Sciatic nerve (tissue), 2 donors: ENCODE measurements at places on chromosomes 5 and 9. TPM values are rescaled to one million over a fixed set of nuclear protein-coding genes. Genes with fewer than 3 reads are reported as not detected.

The C1QTNF2 gene
- 4.9 TPM for total RNA-seq

The ITK gene
- total RNA-seq = 4.8 TPM

The BTNL3 gene
- not detected for total RNA-seq

The SHOC1 gene
- total RNA-seq = not detected

The PCDHGB7 gene
- 18.9 TPM for total RNA-seq

The CTNND2 gene
- 10.1 TPM for total RNA-seq

The LRRC19 gene
- total RNA-seq = not detected

The SNCB gene
- total RNA-seq = not detected

The CCDC192 gene
- 1.2 TPM for total RNA-seq

The PCDHGC5 gene
- 3.8 TPM for total RNA-seq

The QRFP gene
- total RNA-seq = not detected

The SLC25A2 gene
- 1.4 TPM for total RNA-seq

The OGN gene
- total RNA-seq = 71.7 TPM

The PTGER4 gene
- 17.1 TPM for total RNA-seq

The CATSPER3 gene
- 0.80 TPM for total RNA-seq

The ZNF883 gene
- total RNA-seq = 3.6 TPM

The RGS7BP gene
- 0.67 TPM for total RNA-seq

The ARHGEF39 gene
- total RNA-seq = not detected

The KCNMB1 gene
- 1.4 TPM for total RNA-seq

The PJA2 gene
- 143 TPM for total RNA-seq

The FAM221B gene
- total RNA-seq = not detected

The MCCC2 gene
- 25.3 TPM for total RNA-seq

The SMU1 gene
- total RNA-seq = 23.8 TPM

The KCNV2 gene
- not detected for total RNA-seq

The C1QTNF3 gene
- total RNA-seq = 11.7 TPM

The NSG2 gene
- total RNA-seq = not detected

The FPGS gene
- 69.7 TPM for total RNA-seq

The IL3 gene
- total RNA-seq = not detected

The PTGDS gene
- 1,668 TPM for total RNA-seq

The CFAP90 gene
- 0.36 TPM for total RNA-seq

The FGF1 gene
- 316 TPM for total RNA-seq

The SPINK13 gene
- not detected for total RNA-seq

The FAM151B gene
- 3.9 TPM for total RNA-seq

The EFCAB9 gene
- not detected for total RNA-seq

The ANKRA2 gene
- total RNA-seq = 28.0 TPM

The SELENOP gene
- 801 TPM for total RNA-seq

The EPB41L4A gene
- 29.4 TPM for total RNA-seq

The PRRT1B gene
- total RNA-seq = not detected

The CER1 gene
- not detected for total RNA-seq

The IFNA21 gene
- total RNA-seq = not detected

The SPINK7 gene
- total RNA-seq = not detected

The CDX1 gene
- total RNA-seq = not detected

The PFN3 gene
- not detected for total RNA-seq

The DOK3 gene
- 16.2 TPM for total RNA-seq

The ZFYVE16 gene
- 68.4 TPM for total RNA-seq

The FSTL4 gene
- total RNA-seq = not detected

The ADAMTSL1 gene
- total RNA-seq = 61.8 TPM

The IQGAP2 gene
- total RNA-seq = 57.5 TPM

The IFNA13 gene
- total RNA-seq = not detected

The PLEKHG4B gene
- total RNA-seq = 1.1 TPM

The GPR150 gene
- 0.49 TPM for total RNA-seq

The HTR1A gene
- total RNA-seq = not detected

The NMUR2 gene
- not detected for total RNA-seq

The LHX6 gene
- total RNA-seq = 11.5 TPM

The GMCL2 gene
- not detected for total RNA-seq
